ENCODE measurements at places on chromosomes 12 and 14.
A peak's percentile ranks its signal among the peaks of the same experiment; 100 is the strongest.

DNA sequence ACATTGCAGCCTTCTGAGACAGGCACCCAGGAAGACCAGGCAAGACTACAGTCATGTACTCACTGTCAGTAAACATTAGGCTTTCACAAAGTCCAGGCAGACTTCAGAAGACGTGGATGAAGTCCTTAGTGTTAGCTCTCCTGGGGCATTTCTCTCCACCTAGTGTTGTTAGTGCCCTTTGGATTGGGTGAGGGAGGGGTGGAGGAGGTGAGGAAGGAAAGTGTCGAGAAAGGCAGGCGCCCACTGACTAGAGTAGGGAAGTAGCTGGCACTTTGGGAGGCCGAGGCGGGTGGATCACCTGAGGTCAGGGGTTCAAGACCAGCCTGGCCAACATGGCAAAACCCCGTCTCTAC lies 20.2 kb downstream of the TMEM229B start:
- DNase-seq, result no peak

- DNase-seq, result no peak
Observed at GRCh38 chr12:24373004-24373403, 423.5 kb upstream of the SOX5 start.

GRCh38 chr14:97584528-97584927 lies 787.3 kb downstream of the VRK1 start:
- no peak for DNase-seq

DNA sequence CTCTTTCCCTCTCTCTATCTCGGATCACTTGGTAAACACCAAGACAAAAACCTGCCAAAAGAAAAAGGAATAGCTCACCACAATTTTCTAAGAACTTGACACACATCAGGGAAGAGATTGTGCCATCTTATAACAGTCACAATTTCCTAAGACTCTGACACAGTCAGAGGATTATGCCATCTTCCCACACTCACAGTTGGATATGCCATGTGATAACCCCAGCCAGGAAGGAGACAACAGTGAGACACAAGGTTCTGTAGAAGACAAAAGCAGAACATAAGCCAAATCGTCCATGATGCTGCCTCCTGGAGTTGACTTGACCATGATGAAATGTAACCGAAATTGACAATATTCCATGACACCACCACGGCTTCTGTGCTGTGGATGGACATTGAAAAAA lies 2.8 kb upstream of the CLEC9A start:
- DNase-seq, result peak; percentile 52

- DNase-seq, result no peak
Observed at GRCh38 chr12:65492998-65493912, 214.8 kb downstream of the MSRB3 start.

DNA sequence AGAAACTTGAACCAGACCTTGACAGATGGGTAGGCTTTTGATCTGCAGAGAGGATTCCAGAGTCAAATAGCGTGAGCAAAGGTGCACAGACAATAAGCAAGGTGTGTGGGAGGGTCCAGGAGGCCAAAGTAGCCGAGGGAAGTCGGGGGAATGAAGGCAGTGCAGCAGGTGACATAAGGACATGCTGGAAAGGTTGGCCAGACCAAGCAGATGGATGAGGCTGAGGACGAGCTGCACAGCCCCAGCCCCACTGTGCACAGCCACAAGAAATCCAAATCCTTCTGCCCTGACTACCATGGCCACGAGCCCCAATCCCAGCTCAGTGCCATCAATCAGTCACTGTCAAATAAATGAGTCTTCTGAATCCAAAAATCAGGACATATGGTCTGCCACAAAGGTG lies 5.4 kb downstream of the TTC7B start:
- no peak for DNase-seq

- no peak for DNase-seq
Observed at GRCh38 chr12:111121840-111122239, 201.5 kb upstream of the MYL2 start.

- DNase-seq, result no peak
Observed at GRCh38 chr14:67059596-67059995, 129.6 kb upstream of the GARIN2 start.

GRCh38 chr12:125187148-125187745 lies 122.0 kb downstream of the AACS start:
- DNase-seq, result no peak

- DNase-seq, result no peak
Observed at GRCh38 chr12:108685469-108686260, 45.7 kb downstream of the CORO1C start.

GRCh38 chr12:19304149-19304750 lies 135.0 kb upstream of the AEBP2 start:
- DNase-seq, result no peak

GRCh38 chr14:86038387-86039042 lies 508.6 kb downstream of the FLRT2 start:
- DNase-seq, result peak; percentile 24

GRCh38 chr12:132736913-132737312 lies 24.7 kb downstream of the ANKLE2 start:
- DNase-seq, result no peak

- DNase-seq, result no peak
Observed at GRCh38 chr14:50786751-50787464, 44.1 kb downstream of the NIN start.

GRCh38 chr14:101022121-101022520 lies 118.6 kb upstream of the RTL1 start:
- no peak for DNase-seq

DNA sequence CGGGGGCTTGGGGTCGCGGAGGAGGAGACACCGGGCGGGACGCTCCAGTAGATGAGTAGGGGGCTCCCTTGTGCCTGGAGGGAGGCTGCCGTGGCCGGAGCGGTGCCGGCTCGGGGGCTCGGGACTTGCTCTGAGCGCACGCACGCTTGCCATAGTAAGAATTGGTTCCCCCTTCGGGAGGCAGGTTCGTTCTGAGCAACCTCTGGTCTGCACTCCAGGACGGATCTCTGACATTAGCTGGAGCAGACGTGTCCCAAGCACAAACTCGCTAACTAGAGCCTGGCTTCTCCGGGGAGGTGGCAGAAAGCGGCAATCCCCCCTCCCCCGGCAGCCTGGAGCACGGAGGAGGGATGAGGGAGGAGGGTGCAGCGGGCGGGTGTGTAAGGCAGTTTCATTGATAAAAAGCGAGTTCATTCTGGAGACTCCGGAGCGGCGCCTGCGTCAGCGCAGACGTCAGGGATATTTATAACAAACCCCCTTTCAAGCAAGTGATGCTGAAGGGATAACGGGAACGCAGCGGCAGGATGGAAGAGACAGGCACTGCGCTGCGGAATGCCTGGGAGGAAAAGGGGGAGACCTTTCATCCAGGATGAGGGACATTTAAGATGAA lies 630 bp downstream of the FOS start:
- peak; percentile 64 for DNase-seq

DNA sequence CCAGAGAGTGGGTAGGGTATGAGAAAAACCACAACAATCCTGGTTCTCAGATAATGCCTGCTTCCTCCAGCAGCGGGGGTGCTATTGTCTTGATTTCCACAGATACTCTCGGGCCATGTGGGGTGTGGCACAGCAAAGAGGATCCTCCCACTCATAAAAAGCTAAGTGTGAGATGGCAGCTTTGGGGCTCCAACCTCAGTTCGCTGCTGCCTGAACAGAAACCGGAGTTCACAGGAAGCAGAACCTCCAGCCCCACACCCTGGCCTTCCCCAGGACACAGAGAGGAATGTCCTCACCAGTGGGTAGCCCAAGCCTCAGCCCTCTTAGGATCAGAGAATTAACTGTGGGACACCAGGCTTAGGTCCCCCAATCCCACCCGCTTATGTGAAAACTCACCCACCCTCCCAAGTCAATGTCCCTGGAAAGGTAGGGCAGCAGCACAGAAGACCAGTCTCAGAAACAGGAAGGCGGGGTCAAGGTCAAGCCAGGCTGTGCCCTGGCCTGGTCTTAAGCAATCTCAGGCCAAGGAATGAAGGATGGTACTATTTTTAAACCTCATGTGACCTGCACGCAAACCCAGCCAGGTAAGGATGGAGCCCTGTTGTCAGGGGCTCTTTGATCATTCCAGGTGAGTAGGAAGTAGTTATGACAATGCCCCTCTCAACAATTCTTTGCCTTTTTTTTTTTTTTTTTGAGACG lies 9.0 kb downstream of the KCTD10 start:
- DNase-seq, result no peak

- no peak for DNase-seq
Observed at GRCh38 chr14:76891391-76891790, 65.2 kb downstream of the LRRC74A start.

DNA sequence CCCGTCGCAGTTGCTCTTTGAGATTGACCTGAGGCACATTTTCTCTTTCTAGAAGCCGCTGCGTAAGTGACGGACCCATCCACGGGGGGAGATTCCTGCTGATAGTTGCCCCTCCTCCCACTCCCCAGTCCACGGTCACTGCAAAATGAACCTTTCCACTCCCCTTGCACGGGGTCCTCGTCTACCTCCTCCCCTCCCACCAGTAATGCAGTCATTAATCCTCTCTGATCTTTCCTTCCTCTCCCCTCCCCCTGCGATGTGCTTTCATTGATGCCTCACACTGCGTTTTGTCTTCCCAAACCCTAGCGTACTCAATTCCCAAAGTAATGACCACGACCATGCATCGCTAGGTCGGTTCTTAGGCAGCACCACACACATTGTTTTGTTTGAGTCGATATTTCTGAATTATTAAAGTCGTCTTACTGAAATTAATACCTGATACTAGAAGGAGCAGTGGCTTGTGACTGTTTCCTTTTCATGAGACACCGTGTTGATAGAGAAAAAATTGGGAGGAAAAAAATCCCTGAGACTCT lies 857 bp downstream of the ETNK1 start:
- DNase-seq, result peak; percentile 24

DNA sequence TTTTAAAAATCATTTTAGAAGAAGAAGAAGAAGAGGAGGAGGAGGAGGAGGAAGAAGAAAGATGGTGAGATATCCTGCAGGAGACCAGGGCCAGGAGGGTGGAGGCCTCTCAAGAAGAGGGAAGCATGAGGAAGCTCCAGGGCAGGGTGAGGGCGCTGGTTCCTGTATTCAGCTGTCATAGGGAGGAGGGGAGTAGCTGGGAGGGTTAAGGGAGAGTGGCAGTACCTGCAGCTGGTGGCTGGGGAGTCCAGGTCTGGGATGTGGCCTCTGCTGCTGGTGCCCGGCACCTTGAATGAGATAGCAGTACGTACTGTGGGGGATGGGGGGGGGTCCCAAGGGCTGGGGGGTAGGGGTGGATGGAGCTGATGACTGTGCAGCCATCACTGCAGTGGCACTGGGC lies 9.8 kb downstream of the RBP5 start:
- DNase-seq, result no peak

GRCh38 chr12:32230613-32230993 lies 124.0 kb downstream of the BICD1 start:
- DNase-seq, result no peak

DNA sequence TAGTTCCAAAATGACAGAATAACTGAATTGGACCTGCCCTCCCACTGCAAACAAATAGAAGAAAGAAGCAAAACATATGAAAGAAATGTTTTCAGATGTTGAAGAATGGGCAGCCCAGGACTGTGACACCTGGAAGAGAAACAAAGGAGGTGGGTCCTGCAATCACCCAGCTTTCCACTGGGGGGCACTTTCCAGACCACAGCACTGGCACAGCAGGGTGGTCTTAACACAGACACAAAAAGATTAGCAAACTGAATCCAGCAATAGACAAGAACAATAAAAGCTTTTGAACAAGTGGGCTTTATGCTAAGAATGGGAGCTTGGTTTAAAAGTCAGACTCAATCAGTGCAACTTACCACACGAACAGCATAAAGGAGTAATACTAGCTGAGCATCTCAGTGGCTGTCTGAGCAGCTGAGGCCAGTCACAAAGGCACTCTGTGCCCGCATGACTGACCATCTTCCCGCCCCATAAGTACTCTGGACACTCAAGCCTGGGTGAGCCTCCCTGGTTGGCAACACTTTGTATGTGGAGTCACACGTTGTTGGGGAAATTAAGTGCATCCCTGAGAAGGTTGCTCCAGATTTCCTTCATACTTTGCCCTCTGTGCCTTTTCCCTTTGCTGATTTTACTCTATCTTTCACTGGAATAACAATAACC lies 27.7 kb downstream of the JKAMP start:
- DNase-seq, result no peak

GRCh38 chr12:124774054-124774461 lies 89.6 kb downstream of the SCARB1 start:
- peak; percentile 71 for DNase-seq

- DNase-seq, result no peak
Observed at GRCh38 chr12:54708826-54709225, 60.7 kb upstream of the DCD start.

DNA sequence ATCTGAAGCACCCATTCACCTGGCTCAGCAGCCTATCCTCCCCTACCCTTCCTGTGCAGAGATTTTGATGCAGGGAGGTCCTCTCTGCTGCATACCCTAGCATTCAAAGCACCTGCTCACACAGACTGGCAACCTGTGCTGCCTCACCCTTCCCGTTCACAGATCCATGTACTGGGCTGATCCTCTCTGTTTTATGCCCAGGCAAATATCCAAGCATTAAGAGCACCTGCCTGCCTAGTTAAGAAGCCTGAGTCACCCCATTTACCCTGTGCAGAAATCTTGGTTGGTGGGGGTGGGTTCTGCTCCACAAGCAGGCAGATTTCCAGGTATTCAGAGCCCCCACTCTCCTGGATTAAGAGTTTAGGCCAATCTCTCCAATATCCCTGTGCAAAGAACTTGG lies 8.4 kb downstream of the TAS2R13 start:
- DNase-seq, result no peak

GRCh38 chr12:120237360-120238171 lies 28.0 kb downstream of the PXN start:
- DNase-seq, result no peak

GRCh38 chr12:52230364-52231281 lies 2.4 kb upstream of the KRT7 start:
- DNase-seq, result no peak

GRCh38 chr12:47270782-47271664 lies 191.3 kb upstream of the AMIGO2 start:
- no peak for DNase-seq

- peak; percentile 63 for DNase-seq
Observed at GRCh38 chr14:23327947-23328744, 6.9 kb downstream of the PABPN1 start.

DNA sequence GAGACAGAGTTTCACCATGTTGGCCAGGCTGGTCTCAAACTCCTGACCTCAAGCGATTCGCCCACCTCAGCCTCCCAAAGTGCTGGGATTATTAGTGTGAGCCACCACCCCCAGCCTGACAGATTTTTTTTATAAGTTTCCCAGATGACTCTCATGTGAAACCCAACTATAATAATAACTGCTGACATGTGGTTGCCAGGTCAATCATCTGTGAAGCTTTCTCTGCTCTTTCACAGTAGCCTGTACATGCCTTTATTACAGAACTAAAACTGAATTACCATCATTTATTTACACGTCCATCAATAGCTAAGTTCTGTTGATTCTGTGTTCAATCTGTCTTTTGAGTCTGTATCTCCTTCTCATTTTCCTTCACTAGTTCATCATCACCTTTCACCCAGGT lies 218.5 kb downstream of the RPS29 start:
- DNase-seq, result no peak

Data from CD4-positive, alpha-beta T cell treated with Interleukin-15 for 1 hour (primary cell).